ENCODE measurements at places on chromosomes 12 and 14. TPM values are rescaled to one million over a fixed set of nuclear protein-coding genes. Genes with fewer than 3 reads are reported as not detected.
A peak's percentile ranks its signal among the peaks of the same experiment; 100 is the strongest.

- DNase-seq, result no peak
Measured at GRCh38 chr14:91396013-91396660, 21.5 kb downstream of the CCDC88C start.

GRCh38 chr14:66833816-66834215, 325.9 kb downstream of the GPHN start:
- no peak for DNase-seq

GRCh38 chr12:98698603-98699463, 53.7 kb downstream of the APAF1 start:
- peak; percentile 59 for DNase-seq

- no peak for DNase-seq
Measured at GRCh38 chr12:46438719-46439319, 66.2 kb upstream of the SLC38A2 start.

DNA sequence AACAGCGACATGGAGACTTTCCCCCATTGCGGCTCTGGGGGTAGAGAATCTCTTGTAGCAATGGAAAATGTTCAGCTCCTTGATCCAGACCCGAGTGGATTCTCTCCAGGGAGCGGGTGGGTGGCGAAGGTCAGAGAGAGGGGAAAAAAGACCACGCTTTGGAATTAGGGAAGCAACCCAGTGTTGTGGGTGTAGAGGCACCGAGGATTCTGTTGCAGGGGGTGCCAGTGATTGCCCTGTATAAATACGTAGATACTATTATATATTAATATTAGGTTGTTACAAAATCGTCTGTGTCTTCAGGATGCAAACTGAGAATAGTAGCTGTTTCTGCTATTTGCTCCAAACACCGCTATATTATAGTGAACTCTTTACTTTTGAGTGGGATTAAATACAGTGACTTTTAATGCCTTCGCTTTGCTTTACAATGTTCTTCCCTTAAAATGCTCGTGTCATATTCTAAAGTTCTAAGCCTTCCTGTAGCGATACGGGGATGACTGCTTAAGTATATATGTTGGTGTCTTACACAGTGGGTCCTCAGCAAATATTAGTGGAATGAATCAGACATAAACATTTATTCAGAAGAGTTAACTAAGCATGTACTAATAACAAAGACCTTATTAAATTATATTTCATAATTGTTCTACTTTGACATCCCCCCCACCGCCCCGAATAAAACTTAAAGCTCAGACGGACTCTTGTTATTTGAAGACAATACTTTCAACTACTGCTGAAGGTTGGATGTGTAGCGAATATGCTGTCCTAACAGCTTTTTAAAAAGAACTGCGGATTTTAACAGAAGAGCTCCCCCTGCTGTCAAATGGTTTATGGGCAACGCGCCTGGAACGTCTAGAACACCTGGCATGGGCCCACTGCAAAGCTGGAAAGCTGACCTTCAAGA, 136.4 kb upstream of the KRAS start:
- DNase-seq, result peak; percentile 92

GRCh38 chr12:127054531-127054930, 1212.4 kb upstream of the TMEM132C start:
- DNase-seq, result no peak

- DNase-seq, result no peak
Measured at GRCh38 chr12:110345963-110346362, 57.5 kb downstream of the ANAPC7 start.

DNA sequence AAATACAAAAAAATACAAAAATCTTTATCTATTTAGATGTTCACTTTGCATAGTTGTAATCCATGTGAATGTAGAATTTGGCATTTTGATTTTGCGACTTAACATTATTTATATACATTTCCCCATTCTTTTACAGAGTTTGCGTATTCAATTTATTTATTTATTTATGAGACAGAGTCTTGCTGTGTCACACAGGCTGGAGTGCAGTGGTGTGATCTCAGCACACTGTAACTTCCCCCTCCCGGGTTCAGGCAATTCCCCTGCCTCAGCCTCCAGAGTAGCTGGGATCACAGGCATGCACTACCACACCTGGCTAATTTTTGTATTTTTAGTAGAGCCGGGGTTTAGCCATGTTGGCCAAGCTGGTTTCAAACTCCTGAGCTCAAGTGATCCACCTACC, 25.3 kb upstream of the STRN3 start:
- DNase-seq, result peak; percentile 34

- DNase-seq, result no peak
Measured at GRCh38 chr12:75011120-75011519, 198.5 kb downstream of the KCNC2 start.

GRCh38 chr12:18183141-18183540, 78.2 kb upstream of the PIK3C2G start:
- no peak for DNase-seq

DNA sequence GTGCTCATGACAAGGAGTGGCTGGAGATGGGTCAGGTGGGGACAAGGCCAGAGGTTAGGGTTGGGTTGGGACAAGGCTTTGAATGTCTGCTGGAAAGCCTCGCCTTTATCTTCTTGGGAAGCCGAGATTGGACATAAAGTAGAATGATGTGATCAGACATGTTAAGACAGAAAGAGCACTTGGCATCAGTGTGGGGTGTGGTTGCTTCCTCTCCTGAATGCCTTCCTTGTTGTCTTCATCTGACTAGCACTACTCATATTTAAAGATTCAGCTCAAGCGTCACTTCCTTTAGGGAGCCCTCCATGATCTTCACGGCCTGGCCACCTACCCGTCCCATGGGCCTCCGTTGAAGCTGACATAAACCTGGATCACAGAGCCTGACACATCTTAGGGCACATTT, 14.8 kb upstream of the C12orf75 start:
- DNase-seq, result no peak

GRCh38 chr14:35878272-35879150, 52.4 kb downstream of the BRMS1L start:
- peak; percentile 93 for DNase-seq

- DNase-seq, result no peak
Measured at GRCh38 chr14:103688441-103688840, 26.8 kb downstream of the XRCC3 start.

GRCh38 chr12:25824734-25825133, 133.7 kb upstream of the RASSF8 start:
- no peak for DNase-seq

GRCh38 chr12:108701779-108702441, 29.4 kb downstream of the CORO1C start:
- peak; percentile 63 for DNase-seq

- DNase-seq, result no peak
Measured at GRCh38 chr12:53234271-53234914, 2.4 kb upstream of the RARG start.

DNA sequence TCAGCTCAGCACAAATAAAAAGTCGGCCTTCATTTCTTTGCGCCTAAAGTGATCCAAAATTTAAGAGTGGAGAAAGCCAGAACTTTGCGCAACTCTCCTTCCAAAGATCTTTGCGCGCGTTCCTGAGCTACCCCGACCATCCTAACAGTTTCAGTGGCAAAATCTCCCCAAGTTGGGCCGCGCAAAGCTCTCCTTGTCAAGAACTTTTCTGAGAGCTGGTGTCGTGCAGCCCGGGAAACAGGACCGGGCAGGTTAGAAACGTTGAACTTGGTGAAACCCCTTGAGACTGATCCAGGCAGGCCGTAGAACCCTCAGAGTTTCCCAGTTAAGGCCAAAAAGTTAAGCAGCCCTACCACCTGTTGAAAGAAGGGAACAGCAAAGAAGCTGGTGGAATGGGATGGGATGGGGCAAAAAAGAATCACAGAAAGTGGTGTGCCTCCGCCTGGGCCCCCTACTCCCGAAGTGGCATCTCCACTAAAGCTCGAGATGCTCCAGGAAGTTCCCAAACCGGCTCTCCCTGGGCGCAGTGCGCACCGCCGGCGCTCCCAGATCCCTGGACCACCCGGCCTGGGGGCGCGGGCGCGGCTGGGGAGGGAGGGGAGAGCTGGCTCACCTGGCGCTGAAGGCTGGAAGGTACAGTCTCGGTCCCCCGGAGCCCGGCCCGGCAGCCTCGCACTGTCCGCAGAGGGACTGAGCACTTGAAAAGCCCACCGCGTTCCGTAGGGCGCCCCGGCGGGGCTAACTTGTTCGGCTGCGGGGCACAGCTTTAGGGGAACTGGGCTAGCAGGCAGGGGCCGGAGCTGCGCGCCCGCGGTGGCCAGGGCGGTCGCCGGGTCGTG, 768 bp downstream of the DBX2 start:
- DNase-seq, result no peak

DNA sequence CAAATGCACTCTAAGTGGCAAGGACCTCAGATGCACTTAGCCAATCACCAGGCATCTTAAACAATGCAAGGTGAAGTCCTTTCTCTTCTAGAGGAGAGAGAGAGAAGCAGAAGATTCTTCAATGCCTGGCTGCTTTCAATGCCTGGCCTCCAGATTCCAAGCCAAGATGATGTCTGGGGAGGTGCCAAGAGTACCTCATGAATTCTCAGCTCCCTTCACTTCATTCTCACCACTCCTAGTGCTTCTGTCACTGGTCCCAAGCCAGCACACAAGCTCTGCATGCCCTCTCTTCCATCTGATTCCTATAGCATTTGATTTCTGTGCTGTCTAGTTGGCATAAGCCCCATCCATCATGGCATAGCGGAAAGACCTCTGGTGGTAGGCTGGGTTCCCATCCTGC, 225.0 kb downstream of the KSR2 start:
- DNase-seq, result no peak

DNA sequence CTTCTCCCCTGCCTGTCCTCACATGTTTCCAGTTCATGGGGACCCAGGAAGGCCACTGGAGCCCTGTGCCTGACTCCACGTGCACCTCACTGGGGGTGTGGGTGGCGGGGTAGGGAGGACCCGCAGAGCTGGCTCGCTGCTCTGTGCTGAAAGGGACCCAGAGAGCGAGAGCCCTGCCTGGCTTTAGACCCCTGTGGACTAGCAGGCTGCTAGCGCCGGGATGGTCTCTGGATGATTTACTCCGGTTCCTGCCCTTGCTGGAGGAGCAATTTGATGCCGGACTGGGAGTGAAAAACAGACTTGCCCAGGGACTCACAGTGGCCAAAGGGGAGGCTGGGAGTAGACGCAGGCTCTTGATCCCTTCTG, 49.0 kb downstream of the NTF3 start:
- no peak for DNase-seq

DNA sequence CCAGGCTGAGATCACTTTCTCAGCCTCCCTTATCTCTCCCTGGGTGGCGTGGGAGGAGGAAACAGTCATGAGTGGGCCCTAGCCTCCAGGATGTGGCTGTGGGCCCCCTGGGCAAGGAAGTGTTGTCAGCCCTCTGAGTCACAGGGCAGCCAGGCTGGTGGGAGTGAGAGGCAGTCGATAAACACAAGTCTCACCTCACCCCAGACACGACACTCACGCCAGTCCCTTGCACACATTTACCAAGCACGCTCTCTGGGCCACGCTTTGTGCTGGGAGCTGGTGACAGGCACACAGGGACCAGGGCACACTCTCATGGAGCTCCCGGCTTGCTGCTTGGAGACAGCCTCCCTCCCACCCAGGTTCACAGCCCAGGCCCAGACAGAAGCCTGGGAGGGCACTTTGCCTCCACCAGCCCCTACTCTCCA, 1.9 kb upstream of the KRT79 start:
- DNase-seq, result peak; percentile 85

The FOXA1 gene
- total RNA-seq, result 0.18 TPM

The ZNF891 gene
- total RNA-seq, result 0.56 TPM

The TMEM30B gene
- total RNA-seq, result under 0.01 TPM

The B4GALNT3 gene
- total RNA-seq, result not detected

The OR4K5 gene
- total RNA-seq, result not detected

The SLCO1B1 gene
- total RNA-seq, result not detected

The SLC4A8 gene
- 5.2 TPM for total RNA-seq

The NPAS3 gene
- total RNA-seq, result not detected

The SMIM41 gene
- not detected for total RNA-seq

The ULK1 gene
- 1.8 TPM for total RNA-seq
